ENCODE measurements at places on chromosomes 12 and 14.

GRCh38 chr12:88717188-88717587 is 136.9 kb upstream of the KITLG start:
- DNase-seq: no peak

DNA sequence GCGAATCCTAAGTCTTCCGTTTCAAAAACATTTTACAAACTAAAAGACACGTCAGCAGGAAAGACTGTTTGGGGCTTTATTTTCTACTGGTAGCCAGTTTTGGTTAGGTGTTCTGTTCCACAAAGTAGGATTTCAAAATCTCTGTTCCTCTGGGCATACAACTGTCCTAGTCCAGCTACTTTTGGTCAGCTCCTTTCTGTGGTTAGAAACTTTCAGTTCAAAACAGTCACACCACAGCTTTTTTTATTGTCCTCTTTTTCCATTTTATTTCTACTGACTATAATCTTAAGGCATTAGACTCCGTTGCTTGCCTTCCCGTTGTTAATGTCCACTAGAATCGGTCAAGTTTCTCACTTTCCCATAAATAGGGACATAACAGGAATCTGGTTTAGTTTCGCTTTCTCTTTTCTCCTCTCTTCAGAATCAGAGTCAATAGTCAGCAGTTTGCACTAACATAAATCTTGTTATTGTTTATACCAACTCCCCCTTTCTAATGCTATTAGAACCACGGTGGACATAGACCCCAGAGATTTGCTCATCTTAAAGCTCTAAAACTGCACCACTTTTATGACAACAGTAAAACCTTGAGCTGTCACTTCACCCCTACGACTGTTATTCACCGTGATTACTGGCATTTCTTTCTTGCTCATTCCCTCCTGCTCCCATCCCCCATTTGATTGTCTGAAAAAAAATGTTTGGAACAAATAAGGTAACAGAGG is 41.5 kb upstream of the NPAS3 start:
- no peak for DNase-seq

- DNase-seq: no peak
Measured at GRCh38 chr12:27422697-27423096, 23.8 kb upstream of the SMCO2 start.

DNA sequence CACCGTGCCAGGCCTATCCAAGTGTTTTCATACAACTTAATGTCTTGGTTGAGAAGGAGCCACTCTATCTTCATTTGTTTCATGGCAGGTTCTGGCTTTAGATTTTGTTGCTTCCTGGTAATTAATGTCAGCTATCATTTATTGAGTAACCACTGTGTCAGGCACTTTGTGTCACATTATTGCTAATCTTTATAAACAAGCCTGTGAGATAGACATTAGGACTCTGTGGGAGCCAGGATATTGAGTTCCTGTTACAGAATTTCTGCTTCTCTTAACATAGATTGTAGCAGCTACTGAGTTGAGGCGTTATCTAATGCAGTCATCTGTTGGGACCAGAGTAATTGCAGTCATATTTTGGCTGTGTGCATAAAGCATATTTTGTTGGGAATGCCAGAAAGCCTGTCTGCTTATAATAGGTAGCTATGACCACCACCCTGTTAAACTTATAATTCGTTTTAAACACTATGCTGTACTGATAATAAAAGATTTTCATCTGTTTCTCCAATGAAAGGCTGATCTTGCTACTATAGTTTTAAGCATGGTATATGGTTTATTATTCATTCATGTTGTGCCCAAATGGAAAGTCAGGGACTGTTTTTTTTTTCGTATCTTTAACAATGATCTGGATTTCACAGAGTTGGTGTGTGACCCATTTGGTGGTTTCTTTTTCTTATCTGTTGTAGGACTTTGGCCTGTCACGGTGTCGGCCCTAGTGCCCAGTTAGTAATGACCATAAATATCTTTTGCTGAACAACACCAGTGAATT is 432.6 kb downstream of the PCNX1 start:
- no peak for DNase-seq

GRCh38 chr14:77059276-77059915 is 30.9 kb upstream of the IRF2BPL start:
- DNase-seq: no peak

GRCh38 chr14:96573473-96574100 is 71.4 kb downstream of the PAPOLA start:
- DNase-seq: no peak

DNA sequence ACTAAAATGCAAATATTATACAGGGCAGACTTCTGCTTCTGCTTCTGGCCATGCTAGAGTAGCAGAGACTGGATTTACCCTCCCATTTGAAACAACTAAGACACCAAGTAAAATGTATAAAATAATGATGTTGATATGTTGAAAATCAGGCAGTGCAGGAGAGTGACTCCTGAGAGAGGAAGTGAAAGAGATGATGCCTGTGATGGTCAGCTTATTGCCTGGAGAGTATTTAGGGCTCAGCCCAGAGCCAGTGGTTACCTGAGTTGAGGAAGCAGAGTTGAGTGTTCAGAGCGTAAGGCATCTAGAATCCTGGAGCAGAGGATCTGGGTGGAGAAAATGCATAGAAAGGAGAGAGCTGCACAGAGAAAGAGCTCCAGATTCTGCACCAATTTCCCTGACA is 131.8 kb upstream of the C14orf180 start:
- no peak for DNase-seq

GRCh38 chr12:68089101-68089500 is 70.4 kb downstream of the IFNG start:
- no peak for DNase-seq

- no peak for DNase-seq
Measured at GRCh38 chr12:473863-474577, 14.3 kb downstream of the B4GALNT3 start.

DNA sequence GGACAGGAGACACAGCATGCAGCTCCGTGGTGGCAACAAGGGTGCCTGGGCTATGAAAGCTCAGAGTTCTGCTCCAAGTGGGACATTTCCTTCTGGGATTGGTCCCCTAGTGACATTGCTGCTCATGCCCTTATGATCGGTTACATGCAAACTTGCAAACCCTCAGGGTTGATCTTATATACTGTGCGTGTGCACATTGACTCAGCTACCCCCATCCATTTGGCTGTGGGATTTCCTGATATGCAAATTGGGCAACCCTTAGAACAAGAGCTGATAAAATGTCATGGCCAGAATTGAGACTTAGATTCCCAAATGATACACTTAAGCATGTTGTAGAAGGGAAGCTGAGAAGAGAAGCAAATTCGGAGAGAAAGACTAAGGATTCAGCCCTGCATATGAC is 72.8 kb upstream of the BDKRB2 start:
- DNase-seq: no peak

DNA sequence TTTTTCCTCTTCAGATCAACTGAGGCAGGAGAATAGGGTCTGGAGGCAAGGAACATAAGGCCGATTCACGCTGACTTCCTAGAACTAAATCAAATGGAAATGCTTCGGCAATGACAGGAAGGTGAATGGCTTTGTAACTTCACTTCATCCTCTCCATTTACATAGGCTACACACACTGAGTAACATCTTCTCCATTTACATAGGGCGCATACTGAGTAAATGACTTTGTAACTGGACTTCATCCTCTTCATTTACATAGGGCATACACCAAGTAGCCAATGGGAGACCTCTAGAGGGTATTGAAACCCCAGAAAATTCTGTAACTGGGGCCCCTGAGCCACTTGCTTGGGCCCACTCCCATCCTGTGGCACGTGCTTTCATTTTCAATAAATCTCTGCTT is 71.0 kb upstream of the CPSF6 start:
- no peak for DNase-seq

DNA sequence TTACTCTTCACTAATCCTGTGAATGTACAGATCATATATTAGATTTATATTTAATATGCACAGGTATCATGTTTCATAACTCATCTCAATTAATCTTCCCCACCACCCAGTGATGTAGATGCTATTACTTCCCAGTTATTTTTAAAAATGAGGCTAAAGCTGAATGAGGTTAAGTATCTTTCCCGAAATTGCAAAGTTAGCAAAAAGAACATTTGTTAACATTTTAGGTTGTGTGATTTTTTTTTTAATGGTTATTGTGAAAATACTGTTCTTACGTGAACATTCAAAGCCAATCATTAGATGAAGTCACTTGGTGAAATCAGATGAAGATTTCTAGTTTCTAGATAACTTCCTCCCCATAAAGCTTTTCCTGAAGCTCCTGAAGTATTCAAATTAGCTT is 186.9 kb upstream of the PLEKHA5 start:
- DNase-seq: no peak

GRCh38 chr12:13105781-13106180 is 2.3 kb upstream of the GSG1 start:
- no peak for DNase-seq

DNA sequence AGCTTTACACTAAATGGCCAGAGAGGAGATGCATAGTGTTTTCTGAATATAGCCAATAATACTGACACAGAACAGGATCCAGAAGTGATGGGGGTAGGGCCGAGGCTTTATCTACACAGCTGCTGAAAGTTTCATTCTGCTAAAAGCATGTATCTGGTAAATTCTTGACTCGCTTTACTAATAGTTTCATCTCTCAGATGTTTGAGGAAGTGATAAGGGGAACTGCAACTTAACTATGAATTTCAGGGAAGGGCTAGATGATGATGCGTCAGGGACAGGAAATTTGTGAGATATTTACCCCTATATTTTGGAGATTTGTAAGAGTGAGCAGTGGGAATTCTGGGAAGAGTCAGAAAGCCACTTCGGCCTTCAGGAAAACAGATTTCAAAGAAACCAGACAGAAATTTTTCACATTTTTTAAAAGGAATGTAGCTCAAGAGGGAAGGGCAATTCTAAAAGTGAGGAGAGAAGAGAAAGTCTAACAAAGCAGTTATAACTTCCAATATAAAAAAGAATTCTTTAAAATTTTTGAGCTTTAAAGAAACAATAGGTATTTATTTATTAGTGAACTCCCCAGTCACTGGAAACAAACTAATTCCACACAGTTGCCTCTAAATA is 243.1 kb downstream of the BCAT1 start:
- DNase-seq: no peak

GRCh38 chr14:96275177-96276112 is 19.4 kb downstream of the BDKRB1 start:
- DNase-seq: no peak

GRCh38 chr12:122166422-122167349 is 7.3 kb downstream of the IL31 start:
- no peak for DNase-seq

DNA sequence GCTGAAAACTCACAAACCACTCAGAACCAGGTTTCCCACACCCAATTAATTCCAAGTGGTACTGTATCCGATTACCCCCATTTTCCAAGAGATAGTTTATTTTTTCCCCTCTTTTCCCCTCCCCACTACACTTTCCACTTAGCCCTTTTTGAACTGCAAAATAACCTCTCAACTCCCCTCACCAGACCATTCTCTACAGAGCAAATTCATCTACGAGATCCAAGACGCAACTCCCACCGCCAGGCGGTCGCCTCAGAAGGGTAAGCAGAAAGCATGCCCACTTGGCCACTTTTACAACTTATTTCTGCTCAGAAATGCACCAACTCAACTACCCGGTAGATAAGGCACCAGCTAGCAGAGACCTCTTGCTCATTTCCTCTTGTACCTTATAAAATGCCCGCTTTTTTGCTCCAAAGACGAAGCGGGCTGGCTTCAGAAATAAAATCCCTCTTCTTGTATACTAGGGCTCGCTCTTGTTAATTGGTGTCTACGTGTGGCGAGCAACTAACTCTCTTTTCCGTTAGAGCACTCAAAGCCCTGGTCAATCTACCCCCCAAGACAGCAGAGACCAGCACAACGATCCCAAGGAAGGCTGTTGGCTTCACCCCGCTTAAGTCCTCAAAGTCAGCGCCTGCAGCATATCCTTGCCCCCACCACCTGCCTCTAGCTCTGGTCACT is 910 bp upstream of the SRP54 start:
- DNase-seq: no peak

GRCh38 chr12:25825446-25825845 is 133.0 kb upstream of the RASSF8 start:
- DNase-seq: no peak

DNA sequence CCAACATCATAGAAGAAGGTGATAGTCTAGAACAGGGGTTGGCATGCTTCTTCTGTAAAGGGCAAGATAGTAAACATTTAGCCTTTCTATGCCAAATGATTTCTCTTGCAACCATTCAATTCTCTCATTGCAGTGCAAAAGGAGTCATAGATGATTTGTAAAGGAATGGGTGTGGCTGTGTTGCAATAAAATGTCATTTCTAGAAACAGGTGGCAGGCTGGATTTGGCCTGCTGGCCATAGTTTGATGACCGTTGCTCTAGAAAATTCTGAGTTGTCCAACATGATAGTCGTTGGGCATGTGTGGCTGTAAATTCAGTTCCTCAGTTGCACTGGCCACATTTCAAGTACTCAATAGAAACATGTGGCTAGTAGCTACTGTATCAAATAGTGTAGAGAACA is 21.7 kb downstream of the SMCO2 start:
- no peak for DNase-seq

DNA sequence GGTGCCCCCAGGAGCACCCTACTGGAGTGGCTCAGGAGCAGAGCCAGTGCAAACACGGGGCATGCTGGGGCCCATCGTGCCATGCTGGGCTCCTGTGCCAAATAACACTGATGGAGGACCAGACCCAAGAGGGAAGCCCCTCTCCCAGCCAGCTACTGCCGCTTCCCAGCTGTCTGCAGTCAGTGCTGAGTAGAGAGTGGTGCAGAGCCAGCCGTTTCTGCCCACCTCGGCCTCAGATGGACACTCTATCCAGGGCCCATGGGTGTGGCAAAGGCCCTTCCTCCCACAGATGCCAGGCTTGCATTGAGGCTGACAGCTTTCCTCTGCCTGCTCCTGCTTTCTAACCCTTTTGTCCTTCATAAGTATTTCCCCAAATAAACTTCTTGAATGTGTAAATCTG is 13.2 kb downstream of the CLBA1 start:
- no peak for DNase-seq

DNA sequence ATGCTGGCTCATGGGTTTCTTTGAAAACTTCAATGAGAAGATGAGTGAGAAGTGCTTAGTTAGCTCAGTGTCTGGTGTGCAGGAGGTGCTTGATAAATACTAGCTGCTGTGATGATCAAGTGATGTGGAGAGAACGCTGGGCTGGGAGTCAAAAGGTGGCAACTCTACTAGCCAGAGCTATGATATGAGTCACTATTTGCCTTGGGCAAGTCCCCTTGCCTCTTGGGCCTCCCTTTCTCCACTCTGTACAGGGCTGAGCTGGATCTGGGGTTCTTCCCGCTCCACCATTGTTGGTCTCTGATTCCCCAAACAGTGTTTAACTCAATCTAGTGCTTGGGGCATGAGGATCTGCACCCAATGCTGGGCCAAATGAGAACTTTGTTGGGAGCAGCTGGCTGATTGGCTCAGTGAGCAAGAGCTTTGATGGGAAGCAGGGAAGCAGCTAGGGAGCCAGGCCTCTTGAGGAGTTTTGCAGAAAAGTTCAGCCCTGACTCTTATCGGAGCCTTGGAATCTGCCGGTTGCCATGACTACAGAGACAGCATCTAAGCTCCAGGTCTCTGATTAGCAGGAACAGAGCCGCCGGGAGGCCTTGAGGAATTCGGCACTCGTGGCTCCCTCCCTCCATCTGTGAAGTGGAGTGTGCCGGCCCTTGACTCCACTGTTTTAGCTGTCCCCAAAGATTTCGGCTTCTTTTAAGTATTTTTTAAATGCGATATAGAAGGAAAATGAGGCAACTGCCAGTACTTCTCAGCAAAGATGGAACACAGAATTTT is 82.1 kb upstream of the HSPB8 start:
- no peak for DNase-seq

All from cortex of kidney (tissue), 1 donor.